ENCODE measurements at places on chromosomes 1 and 21. TPM values are rescaled to one million over a fixed set of nuclear protein-coding genes. Genes with fewer than 3 reads are reported as not detected.

SPRR1A gene
- total RNA-seq = not detected

IFNLR1 gene
- 0.05 TPM for total RNA-seq

GALE gene
- total RNA-seq = 34.7 TPM

NBPF10 gene
- total RNA-seq = 0.28 TPM

WNT3A gene
- total RNA-seq = not detected

TMED5 gene
- 55.8 TPM for total RNA-seq

UBIAD1 gene
- total RNA-seq = 12.8 TPM

CNR2 gene
- total RNA-seq = not detected

SELL gene
- total RNA-seq = 1.6 TPM

PDE9A gene
- 3.5 TPM for total RNA-seq

HIVEP3 gene
- total RNA-seq = 0.93 TPM

PPIAL4G gene
- not detected for total RNA-seq

OR2T2 gene
- not detected for total RNA-seq

MRPS21 gene
- total RNA-seq = 35.4 TPM

CZIB gene
- total RNA-seq = 47.1 TPM

SH3BGR gene
- 0.51 TPM for total RNA-seq

SMG7 gene
- total RNA-seq = 44.4 TPM

TSPAN2 gene
- total RNA-seq = 1.3 TPM

TPTE gene
- not detected for total RNA-seq

LAPTM5 gene
- 39.9 TPM for total RNA-seq

CFAP141 gene
- not detected for total RNA-seq

WDR64 gene
- 0.17 TPM for total RNA-seq

FNBP1L gene
- 82.4 TPM for total RNA-seq

KRTAP10-5 gene
- total RNA-seq = not detected

CFHR4 gene
- not detected for total RNA-seq

ANKRD35 gene
- total RNA-seq = 0.17 TPM

ELF3 gene
- 0.68 TPM for total RNA-seq

TOR1AIP2 gene
- total RNA-seq = 114 TPM

SESN2 gene
- total RNA-seq = 14.3 TPM

All from dermis blood vessel endothelial cell (primary cell).